ENCODE measurements at places on chromosomes 2 and 18.

DNA sequence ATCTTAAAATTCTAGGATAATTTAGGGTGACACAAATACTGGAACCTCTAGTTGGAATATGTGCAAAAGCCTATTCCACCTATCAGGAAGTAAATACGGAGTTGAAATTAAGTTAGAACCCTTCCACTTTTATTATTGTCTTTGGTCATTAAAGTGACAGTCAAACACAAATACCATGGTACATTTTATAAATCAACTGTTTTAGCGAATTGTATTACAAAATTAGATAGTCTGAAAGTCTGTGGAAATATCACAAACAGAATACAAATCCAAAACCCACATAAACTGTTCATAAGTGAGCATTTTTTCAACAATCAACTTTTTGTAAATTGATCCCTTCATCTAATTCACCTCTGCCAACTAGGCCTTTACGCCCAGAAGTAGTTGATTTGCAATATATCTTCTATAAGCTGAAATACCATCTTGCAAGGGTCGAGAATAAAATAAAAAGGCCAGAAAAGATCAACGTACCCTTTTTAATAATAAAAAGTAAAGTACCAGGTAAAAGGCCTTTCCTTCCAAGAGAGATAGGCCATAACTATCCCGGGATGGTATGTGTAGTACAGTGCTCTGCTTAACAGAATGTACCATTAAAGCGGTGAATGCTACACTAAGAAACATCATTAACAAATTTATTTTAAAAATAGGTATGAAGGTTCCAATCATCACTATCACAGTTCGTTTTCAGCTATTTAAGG is 1.3 kb downstream of the USP34 start:
- DNase-seq = no peak

DNA sequence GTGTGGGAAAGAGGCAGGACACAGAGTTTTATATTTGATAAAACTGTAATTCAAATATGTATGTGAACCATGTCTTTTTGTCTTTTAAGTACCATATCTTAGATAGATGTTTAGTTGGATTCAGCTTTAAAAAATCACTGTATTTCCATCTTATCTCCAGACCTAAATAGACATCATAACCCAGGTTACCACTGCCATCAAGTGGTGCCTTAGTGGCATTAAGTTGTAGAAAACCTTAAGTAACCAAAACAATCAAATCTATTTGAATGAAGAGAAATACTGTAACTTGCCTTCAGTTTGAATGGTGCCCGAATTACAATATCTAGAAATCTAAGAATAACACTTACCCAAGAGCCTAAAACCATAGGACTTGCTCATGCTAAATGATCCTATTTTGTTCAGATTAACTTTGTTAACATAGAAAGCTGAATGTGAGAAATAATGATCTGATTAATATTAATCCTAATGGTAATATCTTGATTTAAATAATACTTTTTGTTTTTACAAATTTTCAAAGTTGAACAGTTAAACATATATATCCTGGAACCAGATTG is 92.5 kb upstream of the MAP2 start:
- DNase-seq = no peak

DNA sequence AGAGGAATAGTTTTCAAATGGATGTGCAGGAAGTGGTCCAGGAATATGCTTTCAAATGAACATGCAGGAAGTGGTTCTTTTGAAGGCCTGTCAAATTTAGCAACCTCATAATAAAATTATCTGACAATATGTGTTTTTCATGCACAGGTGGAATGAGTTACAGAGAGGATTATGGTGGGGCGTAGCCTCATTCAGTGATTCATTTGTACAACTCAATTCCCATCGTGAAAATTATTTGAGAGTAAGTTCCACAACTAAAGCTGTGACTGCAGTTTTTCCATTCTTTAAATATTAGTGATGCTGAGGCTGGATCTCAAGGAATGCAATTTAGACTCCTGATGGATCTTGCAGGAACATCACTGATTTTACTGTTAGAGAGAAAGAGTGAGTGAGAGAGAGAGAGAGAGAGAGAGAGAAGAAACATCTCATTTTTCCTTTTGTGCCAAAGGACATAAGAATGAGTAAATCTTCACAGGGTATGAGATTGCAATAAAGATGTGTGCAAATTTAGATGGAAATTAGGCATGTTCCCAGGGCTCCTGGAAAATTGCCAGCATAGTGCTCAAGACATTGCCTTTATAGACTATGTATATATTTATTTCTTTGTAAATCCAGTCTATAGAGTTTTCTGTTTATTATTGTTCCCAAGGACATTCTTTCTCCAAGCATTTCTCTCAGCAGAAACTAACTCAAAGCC is 394.9 kb upstream of the ZEB2 start:
- no peak for DNase-seq

DNA sequence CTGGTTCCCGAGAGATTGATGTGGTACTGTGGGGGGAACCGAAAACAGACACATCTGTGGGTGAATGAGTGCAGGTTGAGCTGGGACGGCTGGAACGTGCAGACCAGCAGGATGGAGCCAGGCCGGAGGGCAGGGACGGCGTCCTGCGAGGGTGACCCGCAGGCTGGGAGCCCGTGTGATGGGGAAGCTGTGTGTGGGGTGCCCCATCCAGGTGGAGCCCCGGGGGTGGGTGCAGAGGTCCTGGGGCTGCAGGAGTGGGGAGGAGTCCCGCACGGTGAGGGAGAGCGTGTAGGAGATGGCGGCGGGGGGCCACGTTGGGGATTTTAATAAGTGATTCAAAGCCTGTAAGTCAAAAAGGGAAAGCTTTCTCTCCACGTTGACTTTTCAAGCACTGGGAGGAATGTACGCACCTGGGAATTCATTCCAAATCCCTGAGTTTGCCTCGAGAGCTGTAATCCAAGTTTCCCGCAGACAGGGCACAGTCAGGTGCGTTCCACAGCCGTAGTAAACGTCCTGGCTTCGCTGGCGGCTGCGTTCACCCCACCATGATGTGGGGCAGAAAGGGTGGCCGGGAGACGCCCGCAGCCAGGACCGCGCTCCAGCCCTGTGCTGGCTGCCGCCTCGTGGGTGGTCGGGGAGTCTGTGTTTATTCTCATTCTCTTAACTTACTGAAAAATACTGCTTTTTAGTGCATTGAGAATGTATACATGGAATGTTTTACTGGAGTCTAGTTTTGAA is 54.0 kb downstream of the NFATC1 start:
- no peak for DNase-seq

DNA sequence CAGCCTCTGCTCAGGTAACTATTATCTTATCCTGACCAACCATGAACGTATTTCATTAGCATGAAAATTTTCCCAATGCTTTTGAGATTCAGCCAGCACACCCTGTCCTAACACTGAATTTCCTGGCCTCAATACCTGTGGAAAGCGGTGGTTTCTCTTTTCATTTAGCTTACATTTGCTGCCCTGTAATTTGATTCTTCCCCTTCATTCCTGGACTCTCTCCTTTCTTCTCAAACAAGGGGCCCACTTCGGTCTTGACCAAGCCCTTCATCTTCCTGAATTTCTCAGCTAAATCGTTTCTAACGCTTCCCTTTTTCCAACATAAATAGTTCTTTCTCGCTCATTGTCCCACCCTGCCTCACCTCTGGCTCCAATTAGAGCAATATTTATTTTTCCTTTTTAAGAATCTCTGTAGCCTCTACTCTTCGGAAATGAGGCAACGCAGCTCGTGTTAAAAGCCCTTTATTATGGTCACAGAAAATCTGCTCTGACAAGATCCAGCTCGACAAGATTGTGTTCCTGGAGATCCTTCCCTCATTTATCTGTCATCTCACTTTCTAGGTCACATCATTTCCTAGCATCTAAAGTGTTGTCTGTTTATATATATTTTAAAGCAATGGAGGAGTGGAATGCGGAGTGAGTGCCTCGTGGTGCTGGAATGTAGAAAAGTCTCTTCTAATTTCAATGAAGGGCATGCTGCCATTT is 49.5 kb upstream of the BCL11A start:
- DNase-seq = no peak

DNA sequence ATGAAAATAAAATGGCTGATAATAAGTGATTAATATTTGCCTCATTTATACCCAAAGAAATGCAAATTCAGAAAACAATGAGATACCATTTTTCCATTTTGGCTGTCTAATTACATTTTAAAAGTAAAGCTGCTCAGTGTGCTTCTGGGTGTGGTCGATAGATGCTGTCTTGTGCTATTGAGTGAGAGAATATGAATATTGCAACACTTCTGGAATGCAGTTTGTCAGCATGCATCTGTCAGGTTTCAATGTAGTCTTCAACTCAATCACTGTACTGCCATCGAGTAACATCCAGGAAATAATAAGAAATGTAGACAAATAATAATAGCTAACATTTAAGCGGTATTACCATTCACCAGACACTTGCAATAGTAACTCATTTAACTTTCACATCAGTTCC is 3.9 kb downstream of the IL18R1 start:
- DNase-seq = no peak

GRCh38 chr2:176130147-176130956 is 847 bp downstream of the HOXD8 start:
- no peak for DNase-seq

GRCh38 chr2:175687465-175687864 is 314.6 kb downstream of the LNPK start:
- DNase-seq = no peak

- DNase-seq = peak; percentile 87
Measured at GRCh38 chr2:88627856-88628570, 749 bp upstream of the EIF2AK3 start.

- DNase-seq = no peak
Measured at GRCh38 chr18:58788470-58788869, 76.2 kb upstream of the ZNF532 start.

DNA sequence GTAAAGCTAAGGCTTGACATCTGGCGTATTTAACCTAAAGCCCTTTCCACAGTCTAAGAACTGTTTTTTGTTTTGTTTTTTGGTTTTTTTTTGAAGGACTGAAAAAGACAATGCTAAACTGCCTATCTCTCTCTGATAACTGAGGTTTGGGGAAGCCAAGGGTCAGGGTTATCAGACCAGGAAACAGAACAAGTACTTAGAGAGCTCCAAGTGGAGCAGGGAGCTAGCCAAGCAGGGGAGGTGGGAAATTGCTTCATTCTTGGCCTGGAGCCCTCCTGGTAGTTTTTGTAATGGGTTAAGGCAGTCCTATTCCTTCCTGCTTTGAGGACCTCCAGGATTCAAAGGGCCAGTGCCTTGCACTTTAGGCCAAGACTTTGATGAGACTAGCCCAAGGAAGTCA is 154.3 kb upstream of the LTBP1 start:
- DNase-seq = no peak

Measured in substantia nigra (tissue), 51 donors.